ENCODE measurements at places on chromosomes 2 and 18.
A peak's percentile ranks its signal among the peaks of the same experiment; 100 is the strongest.

DNA sequence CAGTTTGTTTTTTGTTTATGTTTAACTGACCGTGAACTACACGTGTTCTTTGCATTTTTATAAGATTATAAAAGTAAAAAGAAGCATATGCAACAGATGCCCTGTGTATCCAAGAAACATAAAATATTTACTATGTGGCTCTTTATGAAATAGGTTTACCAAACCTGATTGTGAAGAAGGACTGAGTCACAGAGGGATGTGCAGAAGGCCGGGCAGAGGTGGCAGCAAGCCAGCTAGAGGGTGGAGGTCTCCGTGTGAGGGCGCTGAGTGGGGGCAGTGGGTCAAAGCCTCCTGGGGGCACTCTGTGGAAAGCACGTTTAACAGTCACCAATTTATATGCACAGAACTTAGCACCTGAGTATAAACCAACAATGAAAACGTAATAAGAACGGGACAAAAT is 97.2 kb downstream of the TMEM18 start:
- no peak for DNase-seq

GRCh38 chr2:19775315-19775714 is 126.5 kb downstream of the TTC32 start:
- DNase-seq: no peak

GRCh38 chr2:74148457-74149246 is 940 bp upstream of the BOLA3 start:
- no peak for DNase-seq

- DNase-seq: peak; percentile 77
Observed at GRCh38 chr2:231563378-231563961, 29.2 kb upstream of the TEX44 start.

DNA sequence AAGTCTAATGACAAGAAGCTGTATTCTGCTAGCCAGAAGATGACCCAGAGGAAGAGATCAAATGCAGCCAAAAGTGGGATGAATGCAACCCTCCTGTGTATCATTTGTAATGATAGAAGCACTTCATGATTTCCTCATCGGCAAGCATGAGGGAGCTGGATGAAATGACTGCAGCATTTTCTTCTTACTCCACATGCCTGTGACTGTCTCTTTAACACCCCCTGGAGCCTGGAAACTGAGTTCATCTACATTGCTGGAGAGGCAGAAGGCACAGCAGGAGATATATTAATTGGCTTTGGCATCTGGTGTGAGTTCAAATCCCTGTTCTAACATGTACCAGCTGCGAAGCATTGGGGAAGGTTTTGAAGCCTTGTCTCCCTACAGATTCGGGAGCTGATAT is 37.7 kb downstream of the ID2 start:
- no peak for DNase-seq
